ENCODE measurements at places on chromosomes 13 and 19.

- peak; percentile 12 for ATAC-seq
Measured at GRCh38 chr13:32426990-32427851, 709 bp downstream of the N4BP2L1 start.

DNA sequence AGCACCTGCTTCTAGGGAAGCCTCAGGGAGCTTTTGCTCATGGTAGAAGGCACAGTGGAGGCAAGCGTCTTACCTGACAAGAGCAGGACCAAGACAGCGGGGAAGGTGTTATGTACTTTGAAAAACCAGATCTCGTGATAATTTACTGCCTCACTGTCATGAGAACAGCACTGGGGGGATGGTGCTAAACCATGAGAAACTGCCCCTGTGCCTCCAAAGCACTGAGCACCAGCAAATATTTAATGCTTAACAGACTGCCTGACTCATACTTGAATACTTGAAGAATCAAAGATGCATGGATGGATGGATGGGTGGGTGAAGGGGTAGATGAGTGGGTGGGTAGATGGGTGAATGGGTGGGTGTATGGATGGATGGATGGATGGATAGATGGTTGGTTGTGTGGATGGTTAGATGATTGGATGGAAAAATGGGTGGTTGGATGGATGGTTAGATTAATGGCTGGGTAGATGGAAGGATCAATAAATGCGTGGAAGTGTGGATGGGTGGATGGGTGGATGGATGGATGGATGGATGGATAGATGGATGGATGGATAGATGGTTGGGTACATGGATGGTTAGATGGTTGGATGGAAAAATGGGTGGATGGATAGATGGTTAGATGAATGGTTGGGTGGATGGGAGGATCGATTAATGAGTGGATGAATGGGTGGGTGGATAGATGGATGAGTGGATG is 101.1 kb upstream of the IPO5 start:
- ATAC-seq: no peak

- ATAC-seq: peak; percentile 4
Measured at GRCh38 chr19:34733266-34733745, 737 bp upstream of the ZNF181 start.

DNA sequence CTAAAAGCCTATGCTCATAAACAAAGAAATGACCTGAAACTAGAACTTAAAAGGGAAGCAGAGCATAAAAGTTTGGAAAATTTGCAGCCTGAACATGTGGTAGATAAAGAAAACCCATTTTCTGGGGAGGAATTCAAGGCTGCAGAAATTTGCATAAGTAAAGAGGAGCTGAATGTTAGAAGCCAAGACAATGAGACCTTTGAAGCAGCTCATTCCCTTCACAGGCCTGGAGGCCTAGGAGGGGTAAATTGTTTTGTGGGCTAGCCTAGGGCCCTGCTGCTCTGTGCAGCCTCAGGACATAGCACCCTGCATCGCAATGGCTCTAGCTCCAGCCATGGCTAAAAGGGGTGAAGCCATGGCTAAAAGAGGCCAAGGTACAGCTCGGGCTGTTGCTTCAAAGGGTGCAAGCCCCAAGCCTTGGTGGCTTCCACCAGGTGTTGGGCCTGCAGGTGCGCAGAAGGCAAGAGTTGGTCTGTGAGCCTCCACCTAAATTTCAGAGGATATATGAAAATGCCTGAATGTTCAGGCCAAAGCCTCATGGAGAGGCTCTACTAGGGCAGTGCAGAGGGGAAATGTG is 38.3 kb downstream of the ZIC2 start:
- ATAC-seq: no peak

- ATAC-seq: no peak
Measured at GRCh38 chr13:50126263-50126992, 111.2 kb downstream of the KCNRG start.

- no peak for ATAC-seq
Measured at GRCh38 chr19:31678421-31678820, 329.2 kb upstream of the TSHZ3 start.

GRCh38 chr13:92500192-92500591 is 726.4 kb upstream of the GPC6 start:
- ATAC-seq: no peak

- ATAC-seq: no peak
Measured at GRCh38 chr13:44440046-44440608, 66.5 kb downstream of the SERP2 start.

- no peak for ATAC-seq
Measured at GRCh38 chr19:55087542-55087901, 11.9 kb downstream of the EPS8L1 start.

DNA sequence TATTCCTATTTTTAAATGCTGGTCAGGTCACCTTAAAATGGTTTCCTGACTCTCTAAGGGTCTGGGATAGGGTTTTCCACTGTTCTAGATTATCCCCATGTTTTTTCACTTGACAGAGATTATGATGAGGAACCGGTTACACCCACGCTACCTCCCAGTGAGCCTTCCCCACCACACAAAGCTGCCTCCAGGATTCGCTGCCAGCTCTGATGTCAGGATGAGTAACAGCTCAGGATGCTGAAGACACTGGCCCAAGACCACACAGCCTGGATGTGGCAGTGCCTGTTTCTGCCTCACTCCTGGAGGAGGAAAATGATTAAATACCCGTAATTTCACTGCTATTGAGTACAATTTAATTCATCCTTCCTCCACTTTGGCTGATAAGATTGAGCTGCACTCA is 22.9 kb downstream of the ZNF114 start:
- ATAC-seq: no peak

GRCh38 chr19:31408460-31409124 is 59.4 kb upstream of the TSHZ3 start:
- no peak for ATAC-seq

DNA sequence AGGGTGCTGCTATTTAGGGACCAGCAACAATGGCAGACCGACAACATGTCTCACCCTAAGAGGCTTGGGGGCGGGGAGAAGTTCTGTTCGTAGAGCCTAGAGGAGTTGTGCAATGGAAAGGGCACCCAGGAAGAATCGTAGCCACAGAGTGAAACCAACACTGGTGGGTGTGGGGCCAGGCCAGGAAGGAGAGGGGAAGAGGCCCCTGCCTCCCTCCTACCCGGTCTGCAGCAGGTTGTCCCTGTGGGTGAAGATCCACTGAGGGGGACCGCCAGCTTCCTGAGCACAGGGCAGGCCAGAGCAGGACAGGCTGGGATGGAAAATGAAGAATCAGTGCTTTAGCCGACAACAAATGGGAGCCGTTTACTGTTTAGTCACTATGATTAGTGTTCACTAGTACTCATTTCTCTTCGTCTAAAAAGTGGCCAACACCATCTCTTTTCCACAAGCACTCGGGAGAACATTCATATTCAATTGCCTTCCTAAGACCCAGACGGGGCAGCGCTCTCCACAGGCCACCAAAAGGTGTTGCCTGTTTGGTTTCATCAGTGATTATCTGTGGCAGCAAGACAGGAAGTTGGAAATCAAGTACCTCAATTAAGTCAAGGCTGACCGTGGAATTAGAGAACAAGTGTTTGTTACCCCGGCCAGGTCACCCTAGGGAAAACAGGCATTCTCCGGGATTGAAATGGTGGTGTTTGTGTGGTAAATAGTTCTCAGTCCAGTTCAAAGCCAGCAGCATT is 1.1 kb upstream of the ATP11A start:
- peak; percentile 14 for ATAC-seq

GRCh38 chr19:51364200-51365106 is 1.7 kb downstream of the ETFB start:
- no peak for ATAC-seq

DNA sequence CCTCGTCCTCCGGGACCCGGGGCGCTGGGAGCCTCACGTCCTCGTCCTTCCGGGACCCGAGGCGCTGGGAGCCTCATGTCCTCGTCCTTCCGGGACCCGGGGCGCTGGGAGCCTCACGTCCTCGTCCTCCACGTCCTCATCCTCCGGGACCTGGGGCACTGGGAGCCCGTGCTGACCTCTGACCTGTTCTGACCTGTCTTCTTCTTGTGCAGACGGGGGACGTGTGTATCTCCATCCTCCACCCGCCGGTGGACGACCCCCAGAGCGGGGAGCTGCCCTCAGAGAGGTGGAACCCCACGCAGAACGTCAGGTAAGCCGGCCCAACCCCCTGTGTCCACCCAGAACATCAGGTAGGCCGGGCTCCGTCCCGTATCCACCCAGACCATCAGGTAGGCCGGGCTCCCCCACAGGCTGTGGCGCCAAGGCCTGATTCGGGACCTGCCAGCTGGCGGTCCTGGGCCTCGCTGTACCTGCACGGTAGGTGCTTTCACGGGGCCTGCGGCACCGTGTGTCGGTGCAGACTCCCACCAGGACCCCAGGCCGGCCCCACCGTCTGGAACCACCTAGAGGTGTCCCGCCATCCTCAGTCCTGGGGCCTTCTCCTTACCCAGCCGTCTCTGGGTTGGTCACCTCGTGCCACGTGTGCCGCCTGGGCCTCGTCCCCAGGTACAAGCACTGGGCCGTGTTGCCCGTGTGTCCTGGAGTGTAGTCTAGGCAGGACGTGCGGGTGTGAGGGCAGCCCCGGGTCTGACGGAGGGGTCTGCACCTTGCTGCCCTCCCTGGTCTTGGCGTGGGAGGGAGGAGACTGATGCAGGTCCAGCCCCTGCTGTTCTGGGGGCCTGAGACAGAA is 4.7 kb downstream of the CDC34 start:
- ATAC-seq: no peak

DNA sequence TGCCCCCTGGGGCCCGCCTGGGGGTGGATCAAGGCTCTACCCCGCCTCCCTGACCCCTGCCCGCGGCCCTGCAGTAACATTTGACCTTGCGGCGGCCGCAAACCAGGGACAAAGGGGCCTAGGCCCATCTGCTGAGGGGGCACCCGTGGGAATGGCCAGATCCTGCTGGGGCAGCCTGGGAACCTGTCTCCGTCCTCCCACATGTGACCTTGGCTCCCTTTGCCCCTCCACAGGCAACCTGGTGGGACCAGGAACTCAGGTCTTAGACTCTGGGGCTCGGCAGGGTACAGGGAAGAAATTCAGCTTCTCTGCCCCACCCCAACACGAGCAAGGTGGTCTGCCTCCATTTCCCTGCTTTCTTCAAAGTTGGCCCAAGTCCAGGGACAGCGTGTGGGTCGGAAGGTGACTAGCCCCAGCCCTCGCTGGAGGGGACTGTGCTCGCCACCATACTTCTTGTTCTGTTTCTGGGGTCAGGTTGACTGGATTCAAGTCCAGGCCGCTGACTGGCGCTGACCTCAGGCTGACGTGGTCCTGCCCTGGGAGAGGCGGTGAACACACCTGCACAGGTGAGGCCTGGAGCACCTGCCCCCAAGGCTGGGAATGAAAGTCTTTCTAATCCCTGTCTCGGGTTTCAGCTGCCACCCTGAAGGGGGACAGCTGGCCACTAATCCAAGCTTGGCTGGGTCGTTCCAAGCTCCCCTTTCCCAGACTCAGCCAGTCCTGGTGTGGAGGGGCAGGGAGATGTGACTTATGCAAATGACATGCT is 2.5 kb upstream of the NR2F6 start:
- no peak for ATAC-seq

DNA sequence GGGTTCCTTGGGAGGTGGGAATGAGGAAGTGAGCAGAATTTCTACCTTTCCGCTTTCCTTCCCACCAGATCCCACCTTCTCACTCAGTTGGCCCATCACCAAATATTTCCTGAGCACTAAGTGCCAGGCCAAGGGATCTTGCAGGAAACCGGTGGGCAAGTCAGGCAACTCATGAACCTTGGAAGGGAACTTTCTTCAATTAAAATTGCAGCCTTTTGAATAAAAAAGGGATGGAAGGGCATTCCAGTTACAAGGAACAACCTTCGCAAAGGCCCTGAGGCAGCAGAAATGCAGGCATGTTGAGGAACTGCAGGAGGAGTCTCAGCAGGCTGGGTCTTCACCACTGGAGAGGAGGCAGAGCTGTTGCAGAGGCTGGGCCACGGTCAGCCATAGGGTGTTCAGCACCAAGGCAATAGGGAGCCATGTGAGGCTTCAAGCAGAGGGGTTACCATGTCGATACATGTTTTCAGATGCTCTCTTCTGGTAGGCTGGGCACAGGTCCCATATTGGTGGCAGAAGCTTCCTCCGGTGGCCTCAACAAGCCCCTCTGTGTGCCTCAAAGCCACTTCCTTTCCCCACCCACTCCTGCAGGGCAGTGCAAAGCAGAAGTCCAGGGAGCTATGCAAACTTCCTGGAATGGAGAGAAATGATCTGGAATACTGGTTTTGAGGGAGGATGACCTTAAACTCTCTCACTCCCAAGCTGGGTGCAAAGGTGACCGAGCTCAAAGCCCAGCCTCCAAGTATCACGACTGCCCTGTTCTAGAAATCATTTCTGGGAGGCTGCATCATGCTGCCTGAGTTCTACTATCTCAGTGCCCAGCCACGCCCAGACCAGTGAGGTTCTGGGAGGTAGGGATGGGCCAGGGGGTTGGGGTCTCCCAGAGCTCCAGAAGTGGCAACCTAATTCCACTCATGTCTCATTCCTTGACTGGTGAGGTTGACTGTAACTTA is at the start of gene FUT6:
Gene FUT6 (minus strand): TSS at position 638 of the 953 bp plus-strand sequence. CDS start 7,135 bp downstream, outside the sequence.
- no peak for ATAC-seq

DNA sequence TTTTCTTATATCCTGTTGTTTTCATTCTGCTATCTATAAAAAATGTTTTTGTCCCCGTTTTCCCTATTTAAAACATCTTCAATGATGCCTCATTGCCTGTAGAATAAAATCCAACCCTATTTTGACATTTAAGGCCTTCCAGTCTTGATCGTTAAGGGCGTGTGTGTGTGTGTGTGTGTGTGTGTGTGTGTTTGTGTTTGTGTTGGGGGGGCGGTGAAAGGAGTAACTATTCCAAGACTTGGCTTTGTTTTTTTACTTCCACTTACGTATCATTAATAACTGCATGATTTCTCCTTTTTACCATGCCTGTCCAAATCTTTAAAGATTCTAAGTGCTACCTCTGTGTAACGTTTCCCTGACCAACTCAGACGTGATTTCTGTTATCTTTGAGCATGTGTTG is 784 bp downstream of the PIBF1 start:
- ATAC-seq: no peak

GRCh38 chr13:98411617-98412265 is 165.2 kb downstream of the STK24 start:
- no peak for ATAC-seq

DNA sequence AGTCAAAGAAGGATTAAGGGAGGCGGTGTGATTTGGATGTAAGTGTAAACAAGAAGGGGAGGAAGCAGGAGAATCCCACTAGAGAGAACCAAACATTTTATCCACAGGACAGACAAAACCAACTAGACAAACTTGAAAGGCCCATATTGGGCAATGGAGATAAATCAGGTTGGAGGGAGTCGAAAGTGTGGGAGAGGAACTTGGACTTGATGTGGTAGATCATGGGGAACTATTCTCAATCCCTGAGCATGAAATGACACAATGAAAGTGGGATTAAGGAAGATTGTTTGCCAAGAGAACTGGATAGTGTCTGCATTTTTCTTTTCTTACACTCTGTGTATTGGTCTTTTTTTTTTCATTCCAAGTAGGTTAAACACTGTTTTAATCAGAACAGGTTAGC is 17.9 kb downstream of the GPR183 start:
- ATAC-seq: no peak

GRCh38 chr19:51091895-51092873 is 9.5 kb upstream of the KLK14 start:
- no peak for ATAC-seq
